Stimulated activated naive CD8-positive, alpha-beta T cell treated with anti-CD3 and anti-CD28 coated beads, Interleukin-15, Interleukin-2, amounts not matched to agents 100 U/mL and 50 U/mL, for 24 hours (primary cell): ENCODE measurements at places on chromosomes 13 and 19.

DNA sequence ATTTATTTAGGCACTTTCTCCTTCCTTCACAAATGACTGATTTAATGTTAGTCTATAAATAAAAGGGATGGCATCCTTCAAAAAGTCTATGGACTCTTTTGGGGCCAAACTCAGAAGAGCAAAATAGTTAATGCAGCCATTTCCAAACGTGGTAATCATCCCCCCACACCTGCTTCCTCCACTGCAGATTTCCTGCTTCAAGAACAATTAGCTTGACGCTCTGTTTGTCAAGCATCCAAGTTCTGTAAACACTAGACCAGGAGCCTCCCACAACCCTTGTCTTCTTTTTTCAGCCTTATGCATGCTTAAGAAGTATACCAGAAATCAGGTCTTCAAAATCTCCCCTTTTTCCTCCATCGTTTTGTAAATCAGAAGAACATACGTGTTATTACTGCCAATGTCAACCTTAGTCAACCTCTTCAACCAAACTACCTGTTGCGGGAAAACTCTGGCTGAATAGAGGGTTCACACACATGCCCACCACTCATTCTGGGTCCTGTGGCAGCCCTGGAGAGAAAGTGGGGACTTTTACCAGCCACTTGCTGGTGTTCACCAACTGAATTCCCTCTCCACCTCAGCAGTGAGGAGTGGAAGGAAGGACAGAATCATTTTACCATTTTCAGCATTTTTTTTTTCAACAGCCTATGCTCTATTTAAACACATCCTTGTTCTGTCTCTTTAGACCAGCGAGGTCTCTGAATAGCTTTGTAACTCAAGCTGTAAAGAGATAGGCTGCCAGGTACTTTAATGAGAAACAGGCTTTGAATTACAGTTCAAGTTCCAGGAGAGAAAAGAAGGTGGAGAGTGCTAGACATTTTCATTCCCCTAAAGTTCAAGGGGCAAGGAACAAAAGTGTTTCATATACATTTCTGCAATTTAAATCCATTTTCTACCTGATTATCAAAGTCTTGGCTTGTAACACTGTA, 39.1 kb downstream of the EFNB2 start:
- no peak for DNase-seq

GRCh38 chr13:52851137-52851962, 2.9 kb upstream of the PCDH8 start:
- peak; percentile 19 for DNase-seq

DNA sequence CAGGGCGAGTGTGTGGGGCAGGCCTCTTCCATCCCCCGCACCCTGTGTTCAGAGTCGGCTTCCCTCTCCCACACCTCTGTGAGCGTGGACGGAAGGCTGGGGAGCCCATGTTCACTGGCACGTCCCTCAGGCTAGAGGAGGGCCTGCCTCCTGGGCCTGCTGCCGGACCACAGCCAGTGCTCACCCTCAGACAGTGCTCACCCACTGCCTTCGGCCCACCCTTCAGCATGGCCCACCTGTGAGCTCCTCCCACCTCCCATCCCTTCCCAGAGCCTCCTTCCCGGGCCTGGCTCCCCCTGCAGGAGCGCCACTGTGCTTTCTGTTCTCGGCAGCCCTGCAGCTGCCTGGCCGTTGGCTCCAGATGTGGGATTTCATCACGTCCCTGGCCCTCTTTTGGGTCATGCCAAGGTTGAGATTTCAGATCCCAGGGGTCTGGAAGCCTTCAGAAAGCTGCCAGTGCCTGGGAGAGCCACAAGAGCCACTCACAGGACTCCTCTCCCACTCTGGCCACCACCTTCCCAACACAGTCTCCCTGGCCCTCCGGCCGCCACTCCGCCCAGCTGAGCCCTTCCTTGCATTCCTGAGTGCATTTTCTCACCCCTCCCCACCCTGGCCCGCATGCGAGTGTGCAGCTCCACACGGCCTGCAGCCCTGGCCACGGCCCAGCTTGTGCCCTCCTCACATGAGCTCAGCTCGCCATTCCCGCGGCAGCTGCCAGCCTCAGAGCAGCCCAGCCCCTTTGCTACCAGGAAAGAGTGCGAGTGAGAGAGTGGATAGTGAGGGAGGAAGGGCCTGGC, 25.3 kb downstream of the CAPN12 start:
- no peak for DNase-seq

GRCh38 chr13:27638521-27638920, 16.8 kb downstream of the POLR1D start:
- DNase-seq, result no peak

- no peak for DNase-seq
Observed at GRCh38 chr13:78129823-78130222, 211.2 kb upstream of the EDNRB start.

- DNase-seq, result no peak
Observed at GRCh38 chr13:21080593-21080891, 19.2 kb upstream of the LATS2 start.

DNA sequence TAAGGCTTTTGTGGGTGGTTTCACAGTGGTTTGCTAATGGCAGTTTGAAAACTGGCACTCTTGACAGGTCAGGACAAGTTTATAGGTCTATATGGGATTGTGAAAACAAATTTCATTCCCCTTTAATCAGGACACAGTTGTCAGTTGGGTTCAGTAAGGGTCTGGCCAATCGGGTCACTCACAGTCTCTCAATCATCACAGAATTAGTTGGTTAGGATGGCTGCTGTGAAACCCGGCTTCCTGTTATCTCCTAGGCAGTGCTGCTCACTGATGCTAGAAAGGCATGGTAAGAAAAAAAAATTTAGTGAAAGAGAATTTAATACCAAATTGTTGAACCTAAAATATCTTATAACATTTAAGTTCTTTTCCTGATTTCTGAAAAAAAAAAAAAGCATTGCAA, 1730.1 kb downstream of the EFNB2 start:
- no peak for DNase-seq
